ENCODE measurements at places on chromosomes 11 and 22. TPM values are rescaled to one million over a fixed set of nuclear protein-coding genes. Genes with fewer than 3 reads are reported as not detected.

The APOA4 gene
- total RNA-seq: not detected

GRCh38 chr11:76524919-76525318, 80.1 kb downstream of the EMSY start:
- DNase-seq: no peak

The TRIM6 gene
- total RNA-seq: not detected

DNA sequence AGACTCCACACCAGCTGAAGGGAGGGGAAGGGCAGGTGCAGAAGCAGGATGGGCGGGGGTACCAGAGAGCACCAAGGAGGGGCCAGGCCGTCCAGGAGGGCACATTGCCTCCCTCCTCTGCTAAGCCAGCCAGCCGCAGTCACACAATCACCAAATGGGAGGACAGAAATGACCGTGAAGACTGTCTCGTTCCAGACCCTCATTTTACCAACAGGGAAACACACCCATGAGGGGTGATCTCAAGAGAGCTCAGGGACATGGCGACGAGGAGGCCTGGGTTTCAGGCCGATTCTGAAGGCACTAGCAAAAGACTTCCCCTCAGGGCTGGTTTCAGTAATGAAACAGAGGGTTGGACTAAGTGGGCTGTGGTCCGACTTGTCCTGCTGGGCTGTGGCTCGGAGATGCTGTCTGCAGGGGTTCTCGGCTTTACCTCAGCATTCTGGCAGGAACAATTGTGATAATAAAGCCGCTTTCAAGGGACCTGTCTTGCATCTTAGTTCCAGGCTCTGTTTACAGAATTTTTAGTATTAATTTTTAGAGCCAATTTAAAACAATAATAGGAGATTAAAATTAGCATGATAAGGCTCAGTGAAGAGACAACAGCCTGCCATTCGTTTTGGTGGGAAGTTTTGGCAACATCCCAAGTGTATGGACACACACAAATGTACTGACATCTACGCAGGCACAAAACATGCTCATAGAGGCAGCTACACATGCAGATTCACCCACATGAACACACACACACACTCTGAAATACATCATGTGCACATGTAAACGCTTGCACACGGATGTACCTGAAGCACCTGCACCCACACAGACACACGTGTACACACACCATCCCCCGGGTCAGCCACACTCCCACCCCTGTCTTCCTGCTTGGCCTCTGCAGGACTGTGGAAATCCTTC, 2.0 kb upstream of the B3GAT1 start:
- DNase-seq: no peak

DNA sequence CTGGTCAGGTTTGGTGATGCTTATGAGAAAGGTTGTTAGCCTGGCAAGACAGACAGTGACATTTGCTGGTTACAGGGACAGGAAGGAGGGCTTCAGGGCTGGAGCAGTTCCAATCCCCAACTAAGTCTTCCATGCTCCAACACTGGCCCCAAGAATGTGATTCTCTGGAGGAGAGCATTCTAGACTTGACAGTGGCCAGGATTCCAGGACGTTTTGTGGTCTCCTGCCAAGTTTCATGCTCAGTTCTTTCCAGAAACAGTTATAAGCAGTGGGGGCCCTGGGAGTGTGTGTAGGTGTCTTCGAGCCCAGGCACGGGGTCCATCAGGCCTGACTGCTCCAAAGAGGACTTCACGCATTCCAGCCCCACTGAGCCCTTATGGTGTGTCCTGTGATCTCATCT, 8.9 kb upstream of the GRK3 start:
- no peak for DNase-seq

- DNase-seq: peak; percentile 18
These were observed 63.9 kb downstream of the GAS2 start for GRCh38 chr11:22730319-22730718.

The FIBIN gene
- total RNA-seq: not detected

The CBLIF gene
- not detected for total RNA-seq

DNA sequence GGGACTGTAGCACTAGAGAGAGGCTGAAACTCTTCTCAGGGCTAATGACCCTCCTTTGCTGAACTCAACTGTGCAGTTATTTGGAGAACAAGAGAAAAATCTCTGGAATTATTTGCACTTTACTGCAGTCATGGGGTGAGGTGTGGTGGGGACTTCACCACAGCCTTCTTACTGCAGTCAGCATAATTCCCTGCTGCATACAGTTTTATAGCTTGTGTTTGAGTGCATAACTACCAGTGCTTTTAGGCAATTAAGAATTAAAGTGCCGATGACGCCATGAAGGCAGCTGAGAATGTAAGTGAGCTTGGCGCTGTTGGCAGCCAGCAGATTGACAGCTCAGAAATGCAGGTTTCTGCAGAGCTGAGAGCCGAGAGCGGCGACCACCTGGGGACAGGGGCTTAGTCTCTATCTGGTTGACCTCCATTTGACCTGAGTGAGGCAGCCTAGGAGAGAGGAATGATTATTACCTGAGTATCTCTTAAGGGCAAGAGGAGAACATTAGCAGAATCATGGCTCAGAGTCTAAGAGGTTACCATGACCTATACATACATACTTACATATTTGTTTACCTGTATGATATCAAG, 830.0 kb downstream of the NTM start:
- DNase-seq: no peak

GRCh38 chr11:126991596-126991995, 9.0 kb downstream of the KIRREL3 start:
- DNase-seq: no peak

The NAALADL1 gene
- total RNA-seq: 24.3 TPM

DNA sequence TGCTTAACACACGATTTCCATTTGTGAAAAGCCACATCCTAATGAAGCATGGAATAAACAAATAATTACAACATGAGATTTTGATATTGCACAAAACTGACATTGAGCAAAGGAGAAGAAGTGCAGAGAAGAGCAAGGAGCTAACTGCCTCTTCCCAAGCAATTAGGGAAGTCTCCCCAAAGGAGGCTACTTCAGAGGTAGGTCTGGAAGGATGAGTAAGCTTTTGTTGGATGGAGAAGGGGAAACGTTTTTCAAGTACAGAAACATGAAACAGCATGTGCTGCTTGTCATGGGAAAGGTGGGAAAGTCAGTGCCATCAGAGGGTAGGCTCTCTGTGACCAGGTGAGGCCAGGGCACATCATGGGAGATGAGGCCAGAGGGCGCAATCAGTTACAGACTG, 132.2 kb upstream of the SESN3 start:
- no peak for DNase-seq

DNA sequence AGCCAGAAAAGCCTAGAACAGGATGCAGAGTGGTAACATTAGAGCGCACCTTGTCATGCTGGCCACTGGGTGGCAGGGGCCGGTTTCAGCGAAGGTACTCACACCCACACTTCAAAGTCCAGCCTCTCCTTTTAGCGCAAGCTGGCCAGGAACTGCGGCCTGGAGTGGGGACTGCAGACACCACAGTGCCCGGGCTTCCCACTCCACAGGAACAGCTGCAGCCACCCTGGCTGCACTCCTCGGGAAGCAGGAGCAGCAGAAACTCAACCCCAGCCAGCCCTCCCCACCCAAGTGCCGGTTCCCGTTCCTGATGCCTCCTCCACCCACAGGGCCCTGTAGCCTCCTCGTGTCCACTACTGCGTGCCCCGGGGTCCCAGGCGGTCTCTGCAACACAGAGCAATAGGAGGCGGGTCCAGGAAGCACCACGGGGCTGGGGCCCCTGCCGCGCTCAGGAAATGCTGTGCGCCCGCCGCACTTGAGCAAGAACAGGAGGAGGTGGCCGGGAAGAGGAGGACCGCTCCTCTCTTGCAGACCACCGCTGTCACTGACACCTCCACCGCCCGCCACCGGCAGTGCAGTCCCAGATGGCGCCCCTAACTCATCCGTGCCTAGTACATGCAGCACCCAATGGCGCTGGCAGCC, 2.2 kb downstream of the RFPL2 start:
- DNase-seq: peak; percentile 28

DNA sequence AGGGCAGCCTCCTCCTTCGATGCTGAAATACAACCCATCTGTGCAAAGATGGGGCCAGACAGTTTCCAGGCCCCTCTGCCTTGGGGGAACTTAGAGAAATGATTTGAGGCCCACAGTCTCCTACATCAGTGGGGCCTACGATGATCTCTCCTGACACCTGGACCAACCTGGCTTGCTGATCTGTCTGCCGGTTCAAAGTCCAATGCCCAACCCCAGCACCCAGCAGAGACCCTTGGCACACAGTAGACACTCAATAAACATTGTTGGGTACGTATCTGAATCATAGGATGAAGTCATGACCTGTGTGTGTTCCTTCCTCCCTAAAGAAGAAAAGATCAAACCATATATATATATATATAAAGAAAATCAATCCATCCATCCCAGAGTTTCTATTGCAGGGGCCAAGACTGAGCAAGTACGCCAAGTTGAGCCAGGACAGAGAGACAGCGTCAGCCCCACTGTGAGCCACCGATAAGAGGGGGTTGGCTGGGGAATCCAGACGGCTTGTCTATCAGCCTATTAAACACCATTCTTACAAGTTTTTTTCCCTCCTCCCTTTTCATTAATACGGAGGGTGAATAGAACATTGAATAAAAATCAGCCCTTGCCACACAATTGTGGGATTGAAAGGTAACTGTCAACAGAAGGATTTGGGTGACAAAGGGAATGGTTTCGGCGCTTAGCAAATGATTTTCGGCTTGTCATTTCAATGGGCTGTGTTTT, 244.1 kb downstream of the MN1 start:
- DNase-seq: no peak

DNA sequence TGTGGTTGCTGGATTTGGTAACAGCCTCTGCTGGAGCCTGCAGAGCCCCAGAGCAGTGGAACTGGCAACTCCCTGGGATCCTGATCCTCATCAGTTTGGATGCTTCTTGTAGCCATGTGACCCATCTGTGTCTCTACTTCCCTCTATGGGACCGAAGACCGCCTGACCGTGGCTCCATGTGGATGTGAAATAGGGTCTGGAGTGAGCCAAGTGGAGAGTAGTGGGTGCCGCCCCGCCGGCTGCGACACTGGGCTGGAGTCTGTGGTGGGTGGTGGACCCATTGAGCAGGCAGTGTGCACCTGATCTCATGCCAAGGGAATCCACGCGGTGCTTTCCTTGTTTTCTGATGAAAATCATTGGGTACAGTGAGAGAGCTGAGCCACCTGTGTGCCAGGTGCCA, 543.2 kb upstream of the B3GAT1 start:
- DNase-seq: no peak

GRCh38 chr22:48651036-48651890, 1176.4 kb downstream of the BRD1 start:
- DNase-seq: no peak

- no peak for DNase-seq
These were observed 85.7 kb downstream of the SNX19 start for GRCh38 chr11:130830566-130830965.

The KCNJ1 gene
- not detected for total RNA-seq

GRCh38 chr11:34510218-34510617, 3.4 kb downstream of the ELF5 start:
- no peak for DNase-seq

The CREB3L1 gene
- not detected for total RNA-seq

The SCUBE2 gene
- total RNA-seq: not detected

- no peak for DNase-seq
These were observed 41.6 kb downstream of the CHRDL2 start for GRCh38 chr11:74689666-74690065.

The OR4D5 gene
- not detected for total RNA-seq

GRCh38 chr11:117641008-117641915, 155.8 kb downstream of the DSCAML1 start:
- DNase-seq: no peak

The MPPED1 gene
- not detected for total RNA-seq

DNA sequence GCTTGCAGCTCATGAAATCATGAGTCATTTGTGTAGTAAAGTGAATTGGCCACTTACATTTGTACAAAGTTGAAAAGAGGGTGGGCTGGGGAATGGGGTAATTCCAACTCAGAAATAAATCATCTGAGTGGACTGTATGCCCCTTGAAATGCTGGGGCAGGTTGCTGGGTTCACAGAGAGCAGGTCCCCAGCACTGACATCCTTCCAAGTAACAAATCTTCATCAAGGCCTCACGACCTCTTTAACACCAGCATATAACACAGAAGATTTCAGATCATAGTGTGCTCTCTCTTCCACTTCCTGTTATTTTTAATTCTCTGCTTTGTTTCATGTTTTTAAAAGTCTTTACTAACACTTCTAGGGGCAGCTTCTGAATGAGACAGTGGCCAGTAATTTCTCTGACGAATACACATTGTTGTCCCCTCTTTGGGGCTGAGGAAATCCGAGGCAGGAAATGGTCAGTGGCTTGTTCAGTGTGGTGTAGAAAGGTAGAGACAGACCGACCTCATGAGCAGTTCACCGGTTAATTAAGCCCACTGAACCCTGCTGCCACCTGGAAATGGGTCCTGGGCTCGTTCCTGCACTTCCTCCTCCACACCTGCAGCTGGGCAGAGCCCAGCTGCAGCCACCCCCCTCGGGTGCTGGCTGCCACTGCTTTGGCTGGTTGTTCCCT, 127.7 kb downstream of the MAML2 start:
- DNase-seq: peak; percentile 83

DNA sequence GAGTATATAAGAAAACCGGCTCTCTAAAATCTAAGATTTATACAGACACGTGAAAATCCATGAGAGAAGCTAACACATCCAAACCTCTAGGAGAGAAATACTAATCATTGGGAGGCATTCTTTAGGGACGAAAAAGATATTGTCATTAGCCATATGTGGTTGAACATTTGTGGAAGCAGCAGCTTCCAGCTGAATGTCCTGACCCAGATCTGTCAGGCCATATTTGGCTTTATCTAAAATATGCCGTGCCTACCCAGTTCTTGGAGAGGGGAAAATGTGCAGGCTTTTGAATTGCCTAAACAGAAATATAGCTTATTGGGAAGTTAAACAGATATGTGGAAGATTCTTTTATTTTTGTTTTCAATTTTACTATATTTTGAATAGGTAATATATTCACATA, 6.4 kb downstream of the CCDC89 start:
- no peak for DNase-seq

- no peak for DNase-seq
These were observed 41.0 kb downstream of the KDM2A start for GRCh38 chr11:67160045-67160444.

Measured in B cell (primary cell).